ENCODE measurements at places on chromosomes 11 and 22. TPM values are rescaled to one million over a fixed set of nuclear protein-coding genes. Genes with fewer than 3 reads are reported as not detected.

DNA sequence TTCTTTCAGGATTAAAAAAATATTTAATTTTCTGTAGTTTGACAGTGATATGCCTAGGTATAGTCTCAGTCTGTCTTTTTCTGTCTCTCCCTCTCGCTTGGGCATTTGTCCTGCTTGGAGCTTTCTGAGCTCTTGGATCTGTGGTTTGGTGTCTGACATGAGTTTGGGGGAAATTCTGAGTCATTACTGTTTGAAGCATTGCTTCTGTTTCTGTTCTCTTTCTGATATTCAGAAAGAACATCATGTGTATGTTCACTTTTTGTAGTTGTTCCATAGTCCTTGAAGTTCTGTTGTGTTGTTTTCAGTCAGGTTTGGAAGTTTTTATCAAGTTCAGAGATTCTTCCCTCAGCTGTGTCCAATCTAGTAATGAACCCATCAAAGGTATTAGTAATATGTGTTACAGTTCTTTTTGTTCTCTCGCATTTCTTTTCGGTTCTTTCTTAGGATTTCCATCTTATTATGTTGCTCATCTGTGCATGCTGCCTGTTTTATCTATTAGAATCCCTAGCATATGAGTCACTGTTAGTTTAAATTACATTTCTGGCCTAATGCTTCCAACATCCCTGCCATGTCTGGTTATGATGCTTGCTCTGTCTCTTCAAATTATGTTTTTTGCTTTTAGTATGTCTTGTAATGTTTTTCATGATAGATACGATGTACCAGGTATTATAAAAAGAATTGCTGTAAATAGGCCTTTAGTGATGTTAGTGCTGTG lies 48.4 kb downstream of the DDX10 start:
- no peak for DNase-seq
- no peaks in the 10 kb centered on the region for H3K27me3 ChIP-seq
- H3K4me1 ChIP-seq: no peaks in the 10 kb centered on the region
- peaks cover 8% of the 10 kb centered on the region for H3K36me3 ChIP-seq
- no peak overlapping the region for H3K27ac ChIP-seq

DNA sequence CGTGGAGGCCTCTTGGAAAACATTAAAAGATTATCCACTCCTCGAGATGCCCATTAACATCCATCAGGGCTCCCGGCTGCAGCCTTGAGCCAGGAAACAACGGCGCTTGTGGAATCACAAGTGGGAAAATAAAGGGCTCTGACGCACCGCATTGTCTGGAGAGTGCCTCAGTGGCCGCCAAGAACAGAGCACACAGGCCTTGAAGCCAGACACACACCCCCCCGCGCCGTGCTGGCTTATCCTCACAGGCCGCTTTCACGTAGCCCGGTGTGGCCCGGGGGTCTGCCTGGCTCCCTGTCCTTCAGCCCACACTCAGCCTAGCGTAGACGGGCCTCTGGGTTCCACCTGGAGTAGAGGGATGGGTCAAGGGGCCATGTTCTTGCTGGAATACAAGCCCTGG lies 1020.5 kb downstream of the BRD1 start:
- H3K4me3 ChIP-seq: no peak overlapping the region
- no peak overlapping the region for H3K27ac ChIP-seq
- no peaks in the 10 kb centered on the region for H3K4me1 ChIP-seq
- H3K27me3 ChIP-seq: no peaks in the 10 kb centered on the region
- H3K36me3 ChIP-seq: no peaks in the 10 kb centered on the region

- no peaks in the 10 kb centered on the region for H3K36me3 ChIP-seq
- no peak overlapping the region for H3K4me3 ChIP-seq
- DNase-seq: no peak
- no peak overlapping the region for H3K27ac ChIP-seq
- no peaks in the 10 kb centered on the region for H3K27me3 ChIP-seq
These were observed 32.7 kb upstream of the HTR3A start for GRCh38 chr11:113942256-113942655.

DNA sequence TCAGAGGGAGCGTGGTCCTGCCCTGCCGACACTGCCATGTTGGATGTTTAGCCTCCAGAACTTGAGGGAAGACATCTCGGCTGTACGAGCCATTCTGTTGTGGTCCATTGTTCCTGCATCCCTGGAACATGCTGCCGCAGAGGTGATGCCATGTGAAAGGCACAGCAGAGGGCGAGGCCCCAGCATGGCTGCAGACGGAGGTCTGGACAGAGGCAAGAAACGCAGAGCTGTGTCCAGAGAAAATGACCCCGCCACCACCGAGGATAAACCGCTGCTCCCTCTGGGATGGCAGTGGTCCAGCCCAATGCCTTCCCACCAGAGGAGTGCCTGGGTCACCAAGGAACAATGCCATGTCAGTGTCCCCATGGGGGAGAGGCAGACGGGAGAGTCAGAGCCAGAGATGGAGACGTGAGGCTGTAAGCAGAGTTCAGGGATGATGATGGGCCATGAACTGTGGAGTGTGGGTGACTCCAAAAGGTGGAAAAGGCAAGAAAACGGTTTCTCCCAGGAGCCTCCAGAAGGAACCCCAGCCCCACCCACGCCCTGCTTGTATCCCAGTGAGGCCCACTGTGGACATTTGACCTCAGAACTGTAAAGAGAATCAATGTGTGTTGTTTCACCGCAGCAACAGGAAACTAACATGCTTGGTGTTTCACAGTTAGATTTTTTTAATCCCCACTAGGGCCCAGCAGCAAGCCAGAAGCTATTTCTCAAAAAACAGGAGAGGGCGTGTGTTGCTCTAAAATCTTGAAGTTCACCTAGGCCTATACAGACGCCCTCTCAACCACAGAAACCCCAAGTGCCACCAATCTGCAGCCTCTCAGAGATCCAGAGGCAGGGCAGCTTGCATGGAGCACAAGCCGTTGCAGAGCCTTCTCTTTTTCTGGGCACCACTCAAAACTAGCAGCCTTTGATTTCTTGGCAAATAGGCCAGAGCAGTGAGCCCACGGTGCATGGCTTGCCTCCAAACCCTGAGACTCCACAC lies 1422.9 kb downstream of the TBC1D22A start:
- H3K4me1 ChIP-seq: no peaks in the 10 kb centered on the region
- H3K4me3 ChIP-seq: no peak overlapping the region
- peak; percentile 28 for DNase-seq
- H3K27me3 ChIP-seq: no peaks in the 10 kb centered on the region

The OR51B2 gene
- 0.09 TPM for total RNA-seq

GRCh38 chr11:120305286-120305685 lies 19.8 kb upstream of the TLCD5 start:
- H3K27ac ChIP-seq: no peak overlapping the region
- peaks cover 4% of the 10 kb centered on the region for H3K27me3 ChIP-seq
- H3K36me3 ChIP-seq: no peaks in the 10 kb centered on the region
- DNase-seq: no peak

DNA sequence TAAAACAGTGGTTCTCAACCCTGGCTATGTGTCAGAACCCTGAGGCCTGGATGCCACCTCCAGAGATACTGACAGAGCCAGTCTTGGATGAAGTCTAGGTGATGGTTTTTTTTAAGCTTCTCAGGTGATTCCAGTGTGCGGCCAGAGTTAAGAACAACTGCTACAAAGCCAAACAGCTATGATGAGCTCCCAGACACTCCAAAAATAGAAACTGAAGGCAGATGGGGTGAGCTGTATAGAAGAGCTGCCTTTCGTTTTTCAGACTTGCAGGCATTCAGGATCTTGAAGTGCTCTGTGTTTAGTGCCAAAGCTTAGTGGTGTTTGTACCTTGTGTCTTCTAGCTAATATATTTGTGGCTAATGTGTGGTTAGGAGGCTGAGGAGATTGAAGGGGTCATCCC lies 14.2 kb downstream of the SCUBE2 start:
- no peaks in the 10 kb centered on the region for H3K27me3 ChIP-seq
- no peaks in the 10 kb centered on the region for H3K36me3 ChIP-seq
- H3K4me3 ChIP-seq: no peak overlapping the region
- DNase-seq: no peak
- no peak overlapping the region for H3K27ac ChIP-seq

The NRIP3 gene
- 1.6 TPM for total RNA-seq

The CNIH2 gene
- 1.0 TPM for total RNA-seq

DNA sequence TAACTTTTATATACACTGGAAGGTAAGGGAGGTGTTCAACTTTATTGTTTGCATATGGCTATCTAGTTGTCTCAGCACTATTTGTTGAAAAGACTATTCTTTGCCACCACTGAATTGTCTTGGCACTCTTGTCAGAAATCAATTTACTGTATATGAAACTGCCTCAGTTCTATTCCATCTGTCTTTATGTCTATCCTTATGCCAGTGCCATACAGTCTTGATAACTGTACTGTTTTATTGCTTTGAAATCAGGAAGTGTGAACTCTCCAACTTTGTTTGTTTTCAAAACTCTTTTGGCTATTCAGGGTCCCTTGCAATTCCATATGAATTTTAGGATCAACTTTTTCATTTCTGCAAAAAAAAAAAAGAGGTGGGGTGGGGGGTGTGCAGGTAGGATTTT lies 77.2 kb downstream of the PRSS23 start:
- H3K27ac ChIP-seq: no peak overlapping the region
- no peaks in the 10 kb centered on the region for H3K27me3 ChIP-seq
- no peaks in the 10 kb centered on the region for H3K36me3 ChIP-seq

DNA sequence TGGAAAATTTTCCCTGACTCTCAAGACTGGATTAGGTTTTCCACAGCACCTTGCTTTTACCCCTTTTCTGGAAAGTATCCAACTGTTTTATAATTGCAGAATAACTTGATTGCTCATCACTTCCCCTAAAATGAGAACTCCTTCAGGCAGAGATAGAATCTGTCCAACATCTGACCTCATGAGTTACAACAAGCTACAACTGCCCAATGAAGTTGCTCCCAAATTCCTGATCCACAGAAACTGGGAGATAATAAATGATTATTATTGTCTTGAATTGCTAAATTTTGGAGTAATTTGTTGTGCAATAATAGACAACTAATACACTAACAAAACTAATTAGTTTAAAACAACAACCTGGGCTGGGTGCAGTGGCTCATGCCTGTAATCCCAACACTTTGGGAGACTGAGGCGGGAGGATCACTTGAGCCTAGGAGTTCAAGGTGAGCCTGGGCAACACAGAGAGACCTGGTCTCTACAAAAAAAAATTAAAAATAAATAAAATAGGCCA lies 10.0 kb upstream of the CCDC83 start:
- no peaks in the 10 kb centered on the region for H3K4me1 ChIP-seq
- H3K36me3 ChIP-seq: no peaks in the 10 kb centered on the region
- H3K27me3 ChIP-seq: no peaks in the 10 kb centered on the region
- DNase-seq: no peak

The FAM227A gene
- total RNA-seq: 1.1 TPM

The PTGDR2 gene
- total RNA-seq: 0.62 TPM

The TLCD5 gene
- total RNA-seq: 6.6 TPM

The DTX4 gene
- 8.9 TPM for total RNA-seq

Measured in muscle of leg (tissue), 16 donors.